Stimulated activated naive CD8-positive, alpha-beta T cell treated with anti-CD3 and anti-CD28 coated beads, Interleukin-15, Interleukin-2, amounts not matched to agents 100 U/mL and 50 U/mL, for 24 hours (primary cell): ENCODE measurements at places on chromosomes 6 and 20.
A peak's percentile ranks its signal among the peaks of the same experiment; 100 is the strongest.

DNA sequence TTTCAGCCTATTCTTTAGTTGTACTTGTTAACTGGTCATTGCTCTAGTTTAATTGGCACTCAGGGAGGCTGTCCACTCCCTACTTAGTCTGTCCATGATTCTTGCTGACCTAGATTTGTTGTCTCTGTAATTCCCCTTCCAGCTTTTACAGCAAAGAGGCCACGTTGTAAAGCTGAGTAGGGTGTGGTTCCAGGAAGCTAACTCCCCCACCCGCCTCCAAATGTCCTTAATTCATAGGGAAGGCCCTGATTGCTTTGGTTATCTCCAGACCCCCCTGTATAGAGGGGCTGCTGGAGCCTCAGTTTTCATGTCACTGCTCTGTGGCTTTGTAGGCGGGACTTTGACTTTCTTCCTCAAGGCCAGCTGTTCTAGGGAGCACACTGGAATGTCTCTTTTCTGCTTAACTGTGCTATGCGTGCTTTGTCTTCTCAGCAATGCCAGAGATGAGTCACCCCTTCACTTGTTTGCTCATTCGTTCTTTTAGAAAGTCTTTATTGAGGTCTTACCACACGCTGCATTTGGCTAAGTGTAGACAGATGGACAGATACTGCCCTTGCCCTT, 175.1 kb upstream of the JAG1 start:
- DNase-seq = no peak

GRCh38 chr20:36349384-36350170, 43.4 kb downstream of the DLGAP4 start:
- no peak for DNase-seq

GRCh38 chr6:7787137-7787608, 61.3 kb downstream of the BMP6 start:
- no peak for DNase-seq

DNA sequence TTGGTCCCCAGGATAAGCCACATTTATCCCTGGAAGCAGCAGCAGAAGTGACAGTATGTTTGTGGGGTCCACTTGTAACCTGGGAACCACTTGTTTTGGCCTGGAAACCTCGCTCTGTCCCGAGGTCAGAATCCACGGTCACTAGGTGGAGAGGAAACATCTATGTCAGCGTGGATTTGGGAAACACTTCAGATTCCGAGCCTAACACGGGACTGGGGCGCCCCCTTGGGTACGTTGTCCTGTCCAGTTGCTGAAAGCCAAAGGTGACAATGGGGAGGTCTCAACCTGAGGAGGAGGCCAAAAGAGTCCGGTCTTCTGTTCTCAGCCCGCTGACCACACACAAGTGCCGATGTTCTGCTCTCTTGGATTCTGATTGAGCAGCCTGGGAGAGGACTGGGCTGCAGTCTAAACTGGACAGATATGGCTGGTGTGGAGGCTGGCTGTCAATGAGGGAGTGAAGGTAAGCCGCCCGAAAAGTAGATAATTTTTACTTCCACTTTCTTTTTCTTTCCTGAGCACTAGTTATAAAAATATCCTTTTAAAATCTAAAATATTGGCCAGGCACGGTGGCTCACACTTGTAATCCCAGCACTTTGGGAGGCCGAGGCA, 4.9 kb upstream of the ZFP57 start:
- no peak for DNase-seq

- DNase-seq = peak; percentile 17
Observed at GRCh38 chr6:116616737-116617053, 416 bp downstream of the RSPH4A start.

- DNase-seq = no peak
Observed at GRCh38 chr6:147642458-147642857, 134.0 kb downstream of the SAMD5 start.

GRCh38 chr6:42337985-42338743, 113.6 kb downstream of the TRERF1 start:
- DNase-seq = no peak
